ENCODE measurements at places on chromosomes 11 and 22.

DNA sequence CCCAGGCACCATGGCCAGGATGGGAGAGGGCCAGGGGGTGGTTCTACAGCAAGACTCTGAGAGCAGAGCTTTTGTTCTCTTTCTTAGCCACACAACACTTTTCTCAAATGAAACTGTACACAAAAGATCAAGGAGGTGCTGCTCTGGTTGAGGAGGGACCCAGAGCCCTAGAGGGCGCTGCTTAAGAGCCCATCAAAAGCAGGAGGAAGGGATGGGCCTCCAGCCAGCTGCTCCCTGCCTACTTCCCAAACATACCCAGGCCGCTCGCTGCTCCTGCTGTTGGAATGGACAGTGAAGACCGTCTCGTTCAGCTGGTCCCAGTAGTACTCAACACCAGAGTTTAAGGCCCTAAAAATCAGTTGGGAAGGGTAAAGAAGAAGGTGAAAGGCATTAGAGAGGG is 18.4 kb upstream of the CHRM4 start:
- DNase-seq = no peak

- no peak for DNase-seq
Measured at GRCh38 chr11:67586568-67587250, 3.1 kb downstream of the GSTP1 start.

GRCh38 chr22:20967697-20968211 is 699 bp downstream of the AIFM3 start:
- no peak for DNase-seq

DNA sequence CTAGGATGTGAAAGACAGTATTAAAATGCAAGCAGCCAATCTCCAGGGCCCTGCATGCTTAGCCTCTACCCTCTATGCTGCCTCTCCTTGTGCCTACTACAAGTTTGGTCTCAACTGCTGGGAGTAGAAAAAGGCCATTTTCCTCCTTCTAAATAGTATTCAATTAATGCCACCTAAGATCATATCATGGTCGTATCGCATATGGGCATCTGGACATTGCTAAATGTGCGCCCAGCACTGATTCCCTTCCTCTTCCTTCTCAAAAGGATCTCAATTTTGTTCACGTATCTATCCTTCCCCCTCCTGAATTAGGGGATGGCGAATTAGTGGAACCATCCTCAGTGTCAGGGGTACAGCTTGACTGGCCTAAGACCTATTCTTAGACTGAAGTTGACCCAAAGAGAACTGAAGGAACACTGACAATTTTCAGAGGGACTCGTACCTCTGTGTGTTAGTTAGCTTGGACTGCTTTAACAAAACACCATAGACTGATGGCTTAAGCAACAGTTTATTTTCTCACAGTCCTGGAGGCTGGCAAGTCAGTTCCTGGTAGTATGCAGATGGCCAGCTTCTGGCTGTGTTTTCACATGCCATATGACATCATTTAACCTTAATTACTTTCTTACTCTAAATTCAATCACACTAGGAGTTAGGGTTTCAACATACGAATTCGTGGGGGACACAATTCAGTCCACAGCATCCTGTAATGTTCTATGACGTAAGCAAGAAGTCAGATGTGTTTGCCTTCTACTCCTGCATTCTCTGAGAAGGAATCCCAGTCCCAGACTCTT is 8.5 kb upstream of the NUP50 start:
- DNase-seq = no peak

DNA sequence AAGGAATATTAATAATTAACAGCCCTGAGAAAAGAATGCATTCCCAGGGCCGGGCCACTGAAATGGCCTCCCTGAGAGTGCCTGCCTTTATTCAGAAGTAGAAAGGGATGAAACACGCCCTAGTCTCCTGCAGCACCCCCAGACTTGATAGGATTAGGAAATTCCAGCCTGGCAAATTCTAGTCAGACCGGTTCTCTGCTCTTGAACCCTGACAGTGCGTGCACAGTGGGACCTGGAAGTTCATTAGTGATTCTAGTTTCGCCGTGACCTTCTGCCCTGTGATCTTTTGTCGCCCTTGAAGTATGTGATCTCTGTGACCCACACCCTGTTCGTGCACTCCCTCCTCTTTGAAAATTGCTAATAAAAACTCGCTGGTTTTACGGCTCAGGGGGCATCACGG is 2.1 kb upstream of the GSTP1 start:
- DNase-seq = no peak

DNA sequence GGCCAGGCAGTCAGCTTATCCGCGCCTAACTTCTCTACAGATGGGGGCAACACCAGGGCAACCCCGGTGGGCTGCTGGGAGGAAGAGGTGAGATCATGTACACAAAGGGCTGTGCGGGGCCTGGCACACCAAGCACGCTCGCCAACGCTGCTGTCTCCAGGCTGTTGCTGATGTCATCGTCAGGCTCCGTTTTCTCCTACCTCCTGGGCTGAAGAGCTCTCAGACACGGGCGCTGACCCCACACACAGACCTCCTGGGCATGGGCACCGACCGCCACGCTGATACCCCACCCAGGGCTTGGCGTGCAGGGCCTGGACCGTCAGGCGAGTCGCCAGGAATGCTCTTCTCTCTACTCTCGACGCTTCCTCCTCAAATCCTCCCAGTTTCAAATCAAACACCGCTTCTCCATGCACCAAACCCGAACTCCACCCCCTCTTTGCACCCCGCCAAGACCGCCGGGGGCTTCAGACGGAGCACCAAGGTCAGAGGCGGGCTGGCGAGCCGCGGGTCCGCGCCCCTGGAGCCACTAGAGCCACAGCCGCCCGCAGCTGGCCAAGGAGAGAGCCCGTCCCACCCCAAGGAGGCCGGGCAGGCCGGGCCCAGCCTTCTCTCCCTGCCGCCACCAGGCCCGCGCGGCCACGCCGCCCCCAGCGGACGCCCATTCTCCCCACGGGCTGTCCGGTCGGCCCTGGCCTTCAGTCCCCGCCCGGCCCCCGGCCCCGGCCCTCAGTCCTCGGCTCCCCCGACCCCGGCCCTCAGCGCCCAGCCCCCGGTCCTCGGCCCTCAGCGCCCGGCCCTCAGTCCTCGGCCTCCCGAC is 772 bp downstream of the SBF1 start:
- no peak for DNase-seq
